Foreskin fibroblast (primary cell): ENCODE measurements at places on chromosomes 12 and 14.

DNA sequence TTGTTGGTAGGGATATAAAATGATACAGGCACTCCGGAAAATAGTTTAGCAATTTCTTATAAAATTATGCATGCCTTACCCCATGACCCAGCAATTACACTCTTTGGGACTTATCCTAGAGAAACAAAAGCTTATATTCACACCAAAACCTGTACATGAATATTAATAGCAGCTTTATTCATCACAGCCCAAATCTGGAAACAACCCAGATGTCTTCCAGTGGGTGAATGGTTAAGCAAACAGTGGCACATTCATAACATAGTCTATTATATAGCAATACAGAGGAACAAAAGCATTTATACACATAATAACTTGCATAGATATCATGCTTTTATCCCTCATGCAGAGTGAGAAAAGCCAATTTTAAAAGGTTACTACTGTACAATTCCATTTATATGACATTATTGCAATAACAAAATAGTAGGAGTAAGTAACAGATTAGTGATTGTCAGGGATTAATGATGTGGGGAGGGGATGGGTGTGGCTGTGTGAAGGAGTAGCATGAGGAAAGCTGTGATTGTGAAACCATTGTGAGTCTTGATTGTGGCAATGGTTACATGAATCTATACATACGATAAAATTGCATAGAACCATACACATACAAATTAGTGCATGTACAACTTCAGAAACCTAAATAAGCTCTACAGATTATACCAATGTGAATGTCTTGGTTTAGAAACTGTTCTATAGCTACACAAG is 363.1 kb upstream of the OR4E1 start:
- DNase-seq, result no peak

GRCh38 chr14:89757313-89757939 is 197.1 kb downstream of the EFCAB11 start:
- DNase-seq, result no peak

- peak; percentile 86 for DNase-seq
These were observed 1.8 kb upstream of the LRFN5 start for GRCh38 chr14:41604721-41605531.

DNA sequence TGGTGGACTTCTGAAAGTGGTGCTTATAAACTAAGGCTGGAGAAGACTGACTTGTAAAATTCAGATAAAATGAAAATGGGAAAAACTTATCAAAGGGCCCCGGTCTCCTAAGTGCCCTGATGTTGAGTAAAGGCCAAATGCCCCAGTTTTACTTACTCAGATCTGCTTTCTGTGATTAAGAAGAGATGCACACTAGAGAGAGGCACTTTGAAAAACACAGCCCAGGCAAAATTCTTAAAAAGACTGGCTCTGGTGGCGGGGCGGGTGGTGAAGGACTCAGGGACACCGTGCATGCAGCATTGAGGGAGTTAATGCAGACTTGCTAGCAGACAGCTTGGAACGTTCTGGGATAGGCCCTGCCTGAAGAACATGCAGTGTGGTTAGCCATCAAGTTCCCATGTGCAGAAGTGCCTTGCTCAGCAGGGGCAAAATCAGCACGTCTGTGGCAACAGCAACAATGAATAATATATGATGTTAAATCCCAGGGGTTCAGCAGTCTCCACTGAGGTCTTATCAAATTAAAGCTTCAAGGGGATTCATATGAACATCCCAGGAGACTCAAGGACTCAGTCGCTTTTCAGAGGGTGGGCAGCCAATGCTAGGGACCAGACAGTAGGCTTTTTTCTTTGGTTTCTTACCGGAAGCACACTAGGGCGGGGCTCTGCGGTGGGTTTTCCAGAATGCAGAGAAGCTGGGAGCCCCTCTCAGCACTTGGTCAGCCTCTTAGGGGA is 105.0 kb downstream of the DAD1 start:
- DNase-seq, result no peak

- no peak for DNase-seq
These were observed 68.6 kb downstream of the TMEM30B start for GRCh38 chr14:61212546-61212945.

DNA sequence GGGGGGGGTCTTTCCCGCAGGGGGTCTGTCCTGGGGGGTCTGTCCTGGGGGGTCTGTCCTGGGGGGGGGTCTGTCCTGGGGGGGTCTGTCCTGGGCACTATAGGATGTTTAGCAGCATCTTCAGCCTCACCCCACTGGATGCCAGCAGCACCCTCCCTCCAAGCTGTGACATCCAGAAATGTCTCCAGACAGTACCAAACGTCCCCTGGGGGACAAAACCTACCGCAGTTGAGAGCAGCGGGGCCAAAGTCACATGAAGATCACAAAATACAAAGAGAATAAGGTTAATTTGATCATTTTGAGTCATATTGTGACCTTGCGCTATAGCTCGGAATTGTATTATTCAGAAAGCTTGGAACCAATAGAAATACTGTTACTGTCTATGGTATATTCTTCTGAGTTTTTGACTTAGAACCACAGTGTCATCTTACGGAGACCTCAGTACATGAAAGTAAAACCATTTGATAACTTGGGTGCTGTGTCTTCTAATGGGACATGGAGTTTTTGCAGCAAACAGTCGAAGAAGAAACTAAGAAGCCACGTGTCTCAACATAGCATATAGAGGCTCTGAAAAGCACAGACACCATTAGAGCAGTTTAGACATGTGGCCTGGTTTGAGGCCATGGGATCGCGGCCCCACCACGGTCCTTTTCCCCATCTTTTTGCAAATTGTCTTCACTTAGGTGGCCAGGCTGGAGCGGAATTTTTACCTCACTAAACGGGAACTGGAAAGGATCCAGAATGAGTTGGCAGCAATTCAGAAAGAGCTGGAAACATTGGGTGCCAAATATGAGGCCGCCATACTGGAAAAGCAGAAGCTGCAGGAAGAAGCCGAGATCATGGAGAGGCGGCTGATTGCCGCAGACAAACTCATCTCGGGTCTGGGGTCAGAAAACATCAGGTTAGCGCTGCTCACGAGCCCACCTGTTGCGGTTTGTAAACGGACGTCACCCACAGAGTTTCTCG is 59.9 kb downstream of the CCDC92 start:
- no peak for DNase-seq

DNA sequence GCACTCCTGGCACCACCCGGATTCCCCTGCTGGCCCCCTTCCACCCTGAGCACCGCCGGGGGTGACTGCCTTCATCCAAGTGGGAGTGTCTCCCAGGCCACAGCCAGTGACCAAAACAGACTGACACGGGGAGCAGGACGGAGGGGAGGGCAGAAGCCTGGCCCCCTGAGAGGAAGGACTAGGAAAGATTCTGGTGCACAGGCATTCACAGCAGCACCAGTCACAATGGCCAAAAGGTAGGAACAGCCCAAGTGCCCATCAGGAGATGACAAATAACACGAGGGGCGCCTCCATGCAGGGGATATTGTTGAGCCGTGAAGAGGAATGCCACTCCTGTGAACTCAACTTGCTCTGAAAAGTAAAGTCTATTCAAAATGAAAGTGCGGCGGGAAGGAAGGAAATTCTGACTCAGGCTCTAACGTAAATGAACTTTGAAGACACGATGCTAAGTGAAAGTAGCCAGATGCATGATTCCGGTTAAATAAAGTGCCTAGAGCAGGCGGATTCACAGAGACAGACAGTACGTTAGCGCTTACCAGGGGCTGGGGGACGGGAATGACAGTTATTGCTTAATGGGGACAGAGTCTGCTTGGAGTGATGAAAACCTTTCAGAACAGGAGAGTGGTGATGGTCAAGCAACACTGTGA is 146.1 kb upstream of the NCOR2 start:
- peak; percentile 62 for DNase-seq

- no peak for DNase-seq
These were observed 47.2 kb downstream of the RFX4 start for GRCh38 chr12:106629797-106630659.

DNA sequence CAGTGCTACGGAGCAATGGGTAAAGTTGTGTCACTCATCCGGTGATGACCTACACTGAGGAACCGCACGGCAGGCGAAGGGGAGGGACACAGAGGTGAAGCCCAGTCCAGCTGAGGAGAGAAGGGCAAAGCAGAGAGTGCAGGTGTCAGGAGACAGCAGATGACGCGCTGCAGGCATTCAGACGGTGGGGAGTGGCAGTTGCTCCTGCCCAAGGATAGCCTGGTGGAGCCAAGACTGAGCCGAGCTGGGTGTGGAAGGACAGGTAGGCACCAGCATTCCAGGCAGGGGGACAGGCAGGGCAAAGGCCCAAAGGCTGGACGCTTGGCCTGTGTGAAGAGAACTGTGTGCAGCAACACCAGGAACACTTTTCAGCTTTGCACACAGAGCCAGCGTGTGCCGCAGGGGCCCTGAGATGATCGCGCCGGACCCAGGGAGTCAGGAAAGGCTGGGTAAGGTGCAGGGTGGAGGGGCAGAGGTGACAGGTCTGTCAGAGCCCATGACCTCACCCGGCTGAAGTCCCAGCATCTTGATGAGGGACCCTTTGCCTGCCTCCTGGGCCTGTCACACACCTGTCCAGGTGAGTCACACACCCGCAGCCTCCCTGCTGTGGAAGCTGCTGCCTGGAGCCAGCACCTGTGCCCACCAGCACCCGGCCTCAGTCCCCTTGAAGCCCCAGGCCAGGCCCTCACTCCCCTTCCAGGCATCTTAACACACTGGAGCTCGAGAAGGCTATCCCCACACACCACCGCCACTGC is 48.4 kb downstream of the TSPAN11 start:
- DNase-seq, result no peak

- peak; percentile 99 for DNase-seq
These were observed 279.4 kb downstream of the FOXN3 start for GRCh38 chr14:89137526-89138163.
